ENCODE measurements at places on chromosomes 7 and 10. TPM values are rescaled to one million over a fixed set of nuclear protein-coding genes. Genes with fewer than 3 reads are reported as not detected.

GRCh38 chr7:45881759-45882464, 6.4 kb upstream of the IGFBP1 start:
- no peak overlapping the region for H3K4me3 ChIP-seq
- no peak overlapping the region for H3K27ac ChIP-seq
- H3K27me3 ChIP-seq: peaks cover 27% of the 10 kb centered on the region

DNA sequence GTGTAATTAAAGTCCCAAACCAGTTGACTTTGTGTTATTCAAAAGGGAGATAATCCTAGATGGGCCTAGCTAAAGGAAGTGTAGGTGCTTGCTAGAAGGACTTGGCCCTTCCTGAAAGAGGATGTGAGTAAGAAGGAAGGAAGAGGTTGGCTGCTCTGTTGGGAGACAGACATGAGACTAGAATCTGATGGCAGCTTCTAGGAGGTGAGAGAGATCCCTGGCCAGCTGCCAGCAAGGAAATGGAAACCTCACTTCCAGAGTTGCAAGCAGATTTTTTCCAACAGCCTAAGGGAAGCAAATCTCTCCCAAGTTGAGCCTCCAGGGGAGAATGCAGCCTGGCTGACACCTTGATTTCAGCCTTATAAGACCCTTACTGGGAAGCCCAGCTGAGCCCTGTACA, 368.4 kb upstream of the ZMIZ1 start:
- DNase-seq: no peak
- H3K4me3 ChIP-seq: no peak overlapping the region
- H3K27ac ChIP-seq: no peak overlapping the region
- peaks cover 2% of the 10 kb centered on the region for H3K4me1 ChIP-seq
- H3K36me3 ChIP-seq: no peaks in the 10 kb centered on the region

ADCY1 gene
- total RNA-seq: 0.72 TPM

- H3K4me3 ChIP-seq: no peak overlapping the region
- no peaks in the 10 kb centered on the region for H3K27me3 ChIP-seq
- H3K27ac ChIP-seq: no peak overlapping the region
- H3K36me3 ChIP-seq: no peaks in the 10 kb centered on the region
Observed at GRCh38 chr7:23211589-23211988, 29.7 kb downstream of the NUP42 start.

DNA sequence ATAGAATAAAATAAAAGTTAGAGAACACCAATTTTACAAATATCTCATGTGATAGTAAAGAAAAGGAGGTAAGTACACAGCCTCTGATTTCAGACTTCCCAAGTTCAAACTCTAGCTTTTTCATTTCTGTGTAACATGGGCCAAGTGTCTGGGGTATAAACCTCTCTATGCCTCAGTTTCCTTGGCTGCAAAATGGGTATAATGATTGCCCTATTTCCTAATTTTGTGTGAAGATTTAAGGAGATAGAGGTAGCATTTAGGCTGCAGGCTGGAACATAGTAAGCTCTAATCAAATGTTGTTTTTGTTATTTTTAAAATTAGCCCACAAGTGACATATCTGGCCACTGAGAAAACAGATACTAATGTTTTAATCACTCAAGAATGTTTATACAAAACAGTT, 26.1 kb upstream of the EPC1 start:
- no peaks in the 10 kb centered on the region for H3K36me3 ChIP-seq
- H3K27me3 ChIP-seq: no peaks in the 10 kb centered on the region
- DNase-seq: no peak
- H3K4me3 ChIP-seq: no peak overlapping the region

FOXK1 gene
- 51.2 TPM for total RNA-seq

DNA sequence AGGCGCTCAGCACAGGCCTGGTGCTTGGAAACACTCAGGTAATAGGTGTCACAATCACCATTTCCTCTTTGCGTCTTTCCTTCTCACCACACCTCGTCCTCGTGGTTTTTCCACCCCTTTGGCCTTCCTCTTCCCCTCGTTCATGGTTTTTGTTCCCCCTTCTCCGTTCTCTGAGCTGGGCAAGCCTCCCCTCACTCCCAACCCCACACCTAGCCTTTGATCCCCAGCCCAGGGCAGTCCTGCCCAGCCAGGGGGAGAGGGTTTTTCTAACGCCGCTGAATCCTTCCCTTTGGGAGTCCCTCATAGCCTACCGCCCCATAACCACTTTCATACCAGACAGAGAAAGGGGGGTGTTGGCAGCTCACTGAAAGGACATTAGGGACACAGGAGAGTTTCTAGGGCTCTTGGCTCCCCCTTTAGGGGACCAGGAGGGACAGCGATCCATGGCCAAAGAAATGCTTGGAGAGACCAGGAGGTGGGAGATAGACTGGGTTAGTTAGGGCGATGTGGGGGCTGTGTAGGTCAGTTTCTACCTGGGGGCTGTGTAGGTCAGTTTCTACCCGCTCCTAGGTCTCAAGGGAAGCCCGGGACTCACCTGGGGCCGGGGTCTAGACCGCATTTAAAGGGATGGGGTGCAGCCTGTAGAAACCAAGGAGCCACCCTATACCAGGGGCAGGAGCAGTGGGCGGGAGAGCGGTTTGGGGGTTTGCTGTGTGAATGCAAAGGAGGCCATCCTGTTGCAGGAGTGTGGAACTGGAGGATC, 1.4 kb downstream of the EPHB4 start:
- H3K4me1 ChIP-seq: peaks cover 39% of the 10 kb centered on the region
- DNase-seq: no peak
- peak overlapping the region; percentile 85 for H3K4me3 ChIP-seq
- H3K27ac ChIP-seq: peak overlapping the region; percentile 87
- peaks cover 33% of the 10 kb centered on the region for H3K36me3 ChIP-seq

GRCh38 chr10:112585960-112586359, 138.9 kb downstream of the VTI1A start:
- no peaks in the 10 kb centered on the region for H3K27me3 ChIP-seq
- no peaks in the 10 kb centered on the region for H3K36me3 ChIP-seq
- H3K4me1 ChIP-seq: peaks cover 17% of the 10 kb centered on the region
- no peak for DNase-seq
- no peak overlapping the region for H3K4me3 ChIP-seq

DNA sequence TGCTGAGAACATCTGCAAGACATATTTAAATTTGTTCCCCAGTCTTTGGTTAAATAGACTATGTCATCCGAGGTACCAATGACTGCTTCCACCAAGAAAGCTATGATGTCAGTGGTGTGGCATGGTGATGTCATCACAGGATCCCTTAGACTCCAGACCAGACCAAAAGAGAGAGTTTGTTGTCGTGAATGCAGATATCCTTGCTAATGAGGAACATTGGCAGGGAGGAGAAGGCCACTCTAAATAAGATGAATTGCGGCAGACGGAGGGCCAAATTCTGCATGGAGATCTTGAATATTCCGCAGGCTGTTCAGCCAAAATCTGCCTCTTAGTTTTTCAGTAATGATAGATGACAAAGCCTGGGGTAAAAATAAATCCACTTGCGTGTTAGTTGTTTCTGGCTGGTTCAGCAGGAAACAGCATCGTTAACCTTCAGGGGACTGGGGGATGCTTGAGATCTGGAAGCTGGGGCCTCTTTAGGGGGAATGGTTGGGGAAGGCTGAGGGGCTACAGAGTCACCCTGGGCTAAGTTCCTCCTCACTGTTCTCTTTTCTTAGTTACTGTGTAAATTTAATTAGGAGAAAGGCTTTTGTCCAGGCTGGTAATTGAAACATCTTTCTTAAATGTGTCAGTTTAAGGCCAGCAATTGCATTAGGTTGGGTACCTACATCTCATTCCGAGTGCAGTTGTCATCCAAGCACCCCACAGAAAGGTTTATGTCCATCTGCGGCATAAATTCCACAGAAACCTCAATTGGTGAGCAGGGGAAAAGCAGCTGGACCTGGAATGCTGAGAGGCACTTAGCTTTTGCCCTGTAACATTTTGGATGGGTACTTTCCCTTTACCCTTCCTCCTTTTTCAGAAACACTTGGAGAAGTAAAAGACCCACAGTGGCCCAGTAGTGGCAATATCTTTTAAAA, 11.6 kb upstream of the CAMK1D start:
- no peaks in the 10 kb centered on the region for H3K27me3 ChIP-seq
- DNase-seq: no peak
- no peaks in the 10 kb centered on the region for H3K36me3 ChIP-seq
- peaks cover 18% of the 10 kb centered on the region for H3K4me1 ChIP-seq
- H3K27ac ChIP-seq: no peak overlapping the region

- H3K4me3 ChIP-seq: no peak overlapping the region
- no peak overlapping the region for H3K27ac ChIP-seq
- H3K4me1 ChIP-seq: peaks cover 34% of the 10 kb centered on the region
- H3K27me3 ChIP-seq: no peaks in the 10 kb centered on the region
Observed at GRCh38 chr10:91412354-91413087, 2.4 kb downstream of the HECTD2 start.

DNA sequence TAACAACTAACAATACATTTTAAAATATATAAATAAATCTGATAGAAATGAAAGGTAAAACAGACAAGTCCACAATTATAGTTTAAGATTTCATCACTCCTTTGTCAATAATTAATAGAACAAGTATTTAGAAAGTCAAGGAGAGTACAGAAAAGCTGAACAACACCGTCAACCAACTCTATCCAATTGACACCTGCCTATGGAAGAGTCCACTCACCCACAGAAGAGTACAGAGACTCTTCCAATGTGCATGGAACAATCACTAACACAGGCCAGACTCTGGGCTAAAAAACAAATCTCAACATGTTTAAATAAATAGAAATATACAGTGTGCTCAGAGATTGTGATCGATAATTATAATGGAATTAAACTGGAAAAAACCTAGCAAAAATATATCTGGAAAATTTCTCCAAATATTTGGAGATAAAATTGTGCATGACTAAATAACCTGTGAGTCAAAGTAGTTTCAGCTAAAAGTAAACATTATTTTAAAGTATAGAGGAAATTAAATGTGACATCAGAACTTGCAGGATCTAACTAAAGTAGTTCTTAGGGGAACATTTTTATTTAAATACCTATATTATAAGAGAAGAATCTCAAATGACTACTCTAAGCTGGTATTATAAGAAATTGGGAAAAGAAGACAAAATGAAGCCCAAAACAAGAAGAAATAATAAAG, 109.9 kb upstream of the EGFR start:
- H3K4me3 ChIP-seq: no peak overlapping the region
- H3K36me3 ChIP-seq: no peaks in the 10 kb centered on the region
- H3K27me3 ChIP-seq: no peaks in the 10 kb centered on the region
- DNase-seq: no peak

LRRC61 gene
- 7.9 TPM for total RNA-seq

DNA sequence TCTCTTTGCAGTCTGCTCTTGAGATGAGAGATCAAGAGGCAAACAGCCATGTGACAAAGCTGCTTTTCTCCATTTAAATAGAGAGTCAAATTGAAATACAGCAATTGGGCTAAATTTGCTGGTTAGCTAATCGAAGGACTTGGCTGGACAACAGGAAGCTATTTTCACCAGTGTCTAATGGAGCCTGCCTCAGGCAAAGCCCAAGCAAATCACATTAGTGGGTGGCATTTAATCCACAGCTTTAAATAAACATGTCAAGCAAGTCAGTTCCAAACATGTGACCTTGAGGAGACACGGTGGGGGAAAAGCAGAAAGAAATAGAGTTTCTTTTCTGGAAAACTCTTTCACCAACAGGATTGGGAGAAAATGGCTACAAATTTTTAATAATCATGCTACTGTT, 180.5 kb upstream of the AOAH start:
- H3K36me3 ChIP-seq: no peaks in the 10 kb centered on the region
- no peak overlapping the region for H3K4me3 ChIP-seq
- H3K4me1 ChIP-seq: no peaks in the 10 kb centered on the region
- no peaks in the 10 kb centered on the region for H3K27me3 ChIP-seq
- no peak overlapping the region for H3K27ac ChIP-seq

HMX3 gene
- not detected for total RNA-seq

DNA sequence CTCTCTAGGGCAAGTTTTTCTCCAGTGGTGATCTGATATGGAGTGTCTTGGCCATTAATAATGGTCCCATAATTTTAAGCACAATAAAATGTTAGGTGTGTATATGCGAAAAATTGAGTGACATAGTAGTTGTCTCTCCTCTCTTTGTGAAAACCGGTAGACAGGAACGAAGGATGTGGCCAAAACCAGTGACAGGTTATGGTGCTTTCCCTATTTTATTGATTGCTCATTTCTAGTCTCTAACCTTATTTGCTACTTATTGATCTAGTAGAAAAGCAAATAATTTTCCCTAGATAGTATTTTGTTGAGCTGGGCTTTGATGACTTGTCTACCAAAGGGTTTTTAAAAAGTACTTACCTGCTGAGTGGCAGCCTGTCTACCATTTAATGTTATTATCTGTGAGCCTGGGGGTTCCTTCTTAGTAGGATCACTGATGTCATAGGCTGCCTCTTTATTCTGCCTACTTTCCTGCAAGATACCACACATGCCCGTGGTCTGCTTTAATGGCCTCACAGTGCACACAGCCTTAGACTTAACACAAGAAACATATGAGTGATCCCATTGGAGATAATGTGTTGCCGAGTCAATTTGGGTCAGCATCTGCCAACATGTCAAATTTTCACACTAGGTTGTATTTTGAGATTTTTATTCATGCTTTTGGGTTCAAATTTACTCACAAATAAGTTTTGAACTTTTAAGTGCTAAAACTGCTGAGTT, 100.0 kb downstream of the AUTS2 start:
- H3K4me3 ChIP-seq: no peak overlapping the region
- no peaks in the 10 kb centered on the region for H3K36me3 ChIP-seq
- H3K27me3 ChIP-seq: no peaks in the 10 kb centered on the region
- no peak for DNase-seq
- peaks cover 6% of the 10 kb centered on the region for H3K4me1 ChIP-seq
- no peak overlapping the region for H3K27ac ChIP-seq

GRCh38 chr7:47179812-47180515, 401.9 kb downstream of the TNS3 start:
- peaks cover 23% of the 10 kb centered on the region for H3K4me1 ChIP-seq
- no peaks in the 10 kb centered on the region for H3K27me3 ChIP-seq
- H3K36me3 ChIP-seq: no peaks in the 10 kb centered on the region
- no peak overlapping the region for H3K4me3 ChIP-seq
- no peak for DNase-seq
- no peak overlapping the region for H3K27ac ChIP-seq

GRCh38 chr7:3957472-3958108, 656.5 kb downstream of the SDK1 start:
- DNase-seq: no peak
- peaks cover 2% of the 10 kb centered on the region for H3K27me3 ChIP-seq
- no peak overlapping the region for H3K4me3 ChIP-seq
- no peaks in the 10 kb centered on the region for H3K36me3 ChIP-seq
- no peak overlapping the region for H3K27ac ChIP-seq
- peaks cover 10% of the 10 kb centered on the region for H3K4me1 ChIP-seq
